Pericardium fibroblast (primary cell): ENCODE measurements at places on chromosomes 11 and 22. TPM values are rescaled to one million over a fixed set of nuclear protein-coding genes. Genes with fewer than 3 reads are reported as not detected.

The TM7SF2 gene
- 10.4 and 13.4 TPM in 2 replicates for total RNA-seq

The TEX54 gene
- not detected in 2 replicates for total RNA-seq

The CLDN5 gene
- 2.1 and 16.7 TPM in 2 replicates for total RNA-seq

The POU2F3 gene
- total RNA-seq, result not detected in 2 replicates

The ART1 gene
- total RNA-seq, result not detected in 2 replicates

The INSC gene
- total RNA-seq, result 0.17 TPM in 1 of 2 replicates, not detected in the other

The RNF169 gene
- total RNA-seq, result 8.4 and 10.0 TPM in 2 replicates

The ADM gene
- total RNA-seq, result 381 and 509 TPM in 2 replicates

The KCNA4 gene
- 0.58 and 1.2 TPM in 2 replicates for total RNA-seq

The ZNF215 gene
- 1.5 and 2.5 TPM in 2 replicates for total RNA-seq

The OR4X1 gene
- not detected in 2 replicates for total RNA-seq

The NAT10 gene
- 14.1 and 15.9 TPM in 2 replicates for total RNA-seq

The RBMXL2 gene
- not detected in 2 replicates for total RNA-seq

The JAML gene
- total RNA-seq, result not detected in 2 replicates

The NAA40 gene
- 7.9 and 11.3 TPM in 2 replicates for total RNA-seq

The CCDC116 gene
- not detected in 2 replicates for total RNA-seq

The DENND5A gene
- 77.6 and 95.9 TPM in 2 replicates for total RNA-seq

The BATF2 gene
- 0.12 and 0.51 TPM in 2 replicates for total RNA-seq

The SERPING1 gene
- total RNA-seq, result 440 and 806 TPM in 2 replicates

The PLEKHB1 gene
- 1.6 TPM in 1 of 2 replicates, not detected in the other for total RNA-seq

The NRXN2 gene
- total RNA-seq, result 0.51 and 3.2 TPM in 2 replicates

The MMP12 gene
- total RNA-seq, result not detected in 2 replicates

The GANAB gene
- total RNA-seq, result 226 and 265 TPM in 2 replicates

The PRR33 gene
- not detected in 2 replicates for total RNA-seq
